ENCODE measurements at places on chromosomes 1 and 21.
A peak's percentile ranks its signal among the peaks of the same experiment; 100 is the strongest.

- DNase-seq = peak; percentile 33
Measured at GRCh38 chr1:48036710-48037355, 39.6 kb upstream of the TRABD2B start.

DNA sequence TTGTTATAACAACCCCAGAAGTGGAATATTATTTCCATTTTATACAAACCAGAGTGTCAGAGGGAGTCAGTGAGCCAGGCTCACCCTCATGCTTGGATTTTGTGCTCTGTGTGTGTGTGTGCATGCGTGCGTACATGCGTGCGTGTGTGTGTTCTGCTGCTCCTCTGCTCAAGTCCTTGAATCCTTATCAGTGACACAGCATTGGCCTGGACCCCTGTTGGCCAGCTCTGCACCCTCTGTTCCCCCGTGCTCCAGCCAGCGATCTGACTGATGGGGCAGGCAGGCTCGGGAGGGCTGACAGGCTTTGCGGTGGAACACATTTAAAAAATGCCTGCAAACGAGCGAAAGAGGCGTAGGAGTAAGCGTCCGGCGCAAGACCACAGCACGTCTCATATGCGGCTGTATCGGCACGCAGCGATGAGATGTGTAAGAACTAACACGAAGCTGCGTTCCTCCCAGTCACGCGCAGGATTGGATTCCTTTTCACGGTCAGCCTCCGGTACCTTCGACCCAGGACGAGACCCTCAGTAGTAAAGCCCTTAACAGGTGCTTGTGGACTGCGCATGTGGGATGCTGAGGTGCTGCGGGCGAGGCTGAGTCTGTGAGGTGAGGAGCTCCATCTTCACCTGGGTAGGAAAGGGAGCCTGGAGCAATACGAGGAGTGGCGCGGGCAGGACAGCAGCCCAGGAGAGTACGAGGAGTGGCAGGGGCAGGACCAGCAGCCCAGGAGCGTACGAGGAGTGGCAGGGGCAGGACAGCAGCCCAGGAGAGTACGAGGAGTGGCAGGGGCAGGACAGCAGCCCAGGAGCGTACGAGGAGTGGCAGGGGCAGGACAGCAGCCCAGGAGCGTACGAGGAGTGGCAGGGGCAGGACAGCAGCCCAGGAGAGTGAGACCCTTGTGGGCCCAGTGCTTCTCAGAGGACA is 130.9 kb downstream of the GALNT2 start:
- DNase-seq = no peak

- DNase-seq = no peak
Measured at GRCh38 chr1:100485855-100486258, 52.1 kb upstream of the GPR88 start.

GRCh38 chr21:35988416-35989137 is 71.7 kb downstream of the SETD4 start:
- no peak for DNase-seq

DNA sequence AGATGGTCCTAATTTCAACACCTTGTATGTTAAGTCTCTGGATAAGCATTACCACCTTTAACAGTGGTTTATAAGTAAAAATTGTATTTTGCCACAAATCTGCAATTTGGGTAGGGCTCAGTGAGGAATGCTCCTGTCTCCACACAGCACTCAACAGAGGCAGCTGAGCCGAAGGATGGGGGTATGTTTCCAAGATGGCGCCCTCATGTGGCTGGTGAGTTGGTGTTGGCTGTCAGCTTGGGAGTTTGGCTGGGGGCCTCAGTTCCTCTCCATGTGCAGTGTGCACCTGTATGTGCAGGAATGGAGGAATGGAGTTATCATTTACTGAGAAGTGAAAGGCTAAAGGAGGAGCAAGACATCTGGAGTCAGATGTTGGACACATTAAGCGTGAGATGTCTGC is 136.8 kb downstream of the GABPA start:
- no peak for DNase-seq

DNA sequence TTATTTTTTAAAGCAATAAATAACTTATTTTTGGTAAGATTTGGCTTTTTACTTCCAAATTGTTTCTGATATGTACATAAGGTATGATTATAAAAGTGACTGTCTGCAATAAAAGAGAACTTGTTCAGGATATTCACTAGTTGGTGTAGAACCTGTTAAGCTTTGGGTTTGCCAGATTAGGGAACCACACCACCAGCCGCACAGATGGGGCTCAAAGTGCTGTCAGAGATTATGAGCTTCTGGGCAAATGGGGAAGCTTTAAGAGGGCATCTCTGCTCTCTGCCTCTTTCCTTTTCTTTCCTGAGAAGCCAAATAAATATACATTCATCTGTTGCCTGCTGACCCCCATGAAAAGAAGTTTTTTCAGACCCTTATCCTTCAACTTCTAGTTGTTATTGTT is 25.4 kb downstream of the IVNS1ABP start:
- DNase-seq = no peak

DNA sequence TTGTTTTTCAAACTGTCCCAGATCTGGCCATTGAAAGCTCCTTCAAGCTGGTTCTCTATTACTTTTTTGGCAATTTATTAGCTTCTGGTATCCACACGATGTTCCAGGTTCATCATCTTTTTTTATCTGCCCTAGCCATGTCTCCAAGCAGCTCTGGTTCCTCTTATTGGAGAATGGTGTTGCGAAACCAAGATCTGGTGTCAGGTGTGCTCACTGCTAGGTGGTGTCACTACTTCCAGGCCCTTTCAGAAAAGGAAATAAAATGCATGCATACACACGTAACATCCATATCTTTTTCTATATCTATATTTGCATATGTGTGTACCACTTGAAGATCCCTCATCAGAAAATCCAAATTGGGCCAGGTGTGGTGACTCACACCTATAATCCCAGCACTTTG is 53.3 kb downstream of the GATAD2B start:
- DNase-seq = no peak

- no peak for DNase-seq
Measured at GRCh38 chr1:41581216-41582003, 96.9 kb upstream of the EDN2 start.

GRCh38 chr1:172298141-172298540 is 122.3 kb upstream of the C1orf105 start:
- DNase-seq = no peak

DNA sequence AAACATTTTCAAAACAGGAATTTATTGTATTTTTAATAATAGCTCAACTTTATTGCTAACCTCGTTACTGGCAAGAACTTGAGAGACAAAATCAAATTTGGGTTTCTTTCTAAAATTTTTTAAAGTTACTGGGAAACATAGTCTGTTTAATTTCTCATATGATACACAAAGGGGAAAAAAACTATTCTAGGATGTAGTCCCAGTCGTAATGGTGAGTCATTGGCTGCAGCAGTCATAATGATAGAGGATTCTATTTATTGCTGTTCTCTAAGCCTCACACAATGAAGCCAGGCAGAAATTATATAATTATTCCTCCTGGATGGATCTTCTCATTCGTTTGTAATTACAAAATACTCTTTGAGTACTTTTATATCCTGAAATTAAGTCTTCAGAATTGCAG is 326.5 kb upstream of the SGIP1 start:
- DNase-seq = peak; percentile 15

DNA sequence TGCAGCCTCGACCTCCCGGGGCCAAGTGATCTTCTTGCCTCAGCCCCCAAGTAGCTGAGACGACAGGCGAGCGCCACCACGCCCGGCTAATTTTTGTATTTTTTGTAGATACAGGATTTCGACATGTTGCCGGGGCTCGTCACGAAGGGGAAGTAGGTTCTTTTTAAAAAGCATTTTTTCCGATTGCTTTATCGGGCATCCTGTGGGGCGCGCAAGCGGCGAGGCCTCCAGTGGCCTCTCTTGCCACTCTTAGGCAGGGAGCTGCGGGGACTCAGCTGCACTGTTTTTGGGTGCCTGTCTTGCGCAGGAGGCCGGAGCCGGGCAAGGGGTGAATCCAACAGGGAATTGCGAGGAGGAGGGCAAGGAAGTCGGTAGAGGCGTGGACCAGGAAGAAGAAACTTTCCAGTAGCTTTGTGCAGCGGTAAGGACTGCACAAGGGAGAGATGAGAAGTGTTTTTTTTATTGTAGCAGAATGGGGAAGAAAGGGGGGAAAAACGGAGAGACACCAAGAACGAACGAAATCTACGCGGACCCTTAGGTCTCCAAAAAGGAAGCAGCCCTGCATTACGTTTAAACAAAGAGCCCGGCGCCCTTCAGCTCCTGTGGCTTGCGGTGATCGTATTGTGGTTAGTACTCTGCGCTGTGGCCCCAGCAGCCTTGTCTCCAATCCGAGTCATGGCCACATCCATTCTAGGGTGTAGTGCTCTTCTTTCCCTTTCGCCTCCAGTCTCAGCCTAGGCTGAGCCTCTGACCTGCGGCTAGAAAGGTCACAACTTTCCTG is 164.8 kb downstream of the PPIAL4G start:
- DNase-seq = no peak

DNA sequence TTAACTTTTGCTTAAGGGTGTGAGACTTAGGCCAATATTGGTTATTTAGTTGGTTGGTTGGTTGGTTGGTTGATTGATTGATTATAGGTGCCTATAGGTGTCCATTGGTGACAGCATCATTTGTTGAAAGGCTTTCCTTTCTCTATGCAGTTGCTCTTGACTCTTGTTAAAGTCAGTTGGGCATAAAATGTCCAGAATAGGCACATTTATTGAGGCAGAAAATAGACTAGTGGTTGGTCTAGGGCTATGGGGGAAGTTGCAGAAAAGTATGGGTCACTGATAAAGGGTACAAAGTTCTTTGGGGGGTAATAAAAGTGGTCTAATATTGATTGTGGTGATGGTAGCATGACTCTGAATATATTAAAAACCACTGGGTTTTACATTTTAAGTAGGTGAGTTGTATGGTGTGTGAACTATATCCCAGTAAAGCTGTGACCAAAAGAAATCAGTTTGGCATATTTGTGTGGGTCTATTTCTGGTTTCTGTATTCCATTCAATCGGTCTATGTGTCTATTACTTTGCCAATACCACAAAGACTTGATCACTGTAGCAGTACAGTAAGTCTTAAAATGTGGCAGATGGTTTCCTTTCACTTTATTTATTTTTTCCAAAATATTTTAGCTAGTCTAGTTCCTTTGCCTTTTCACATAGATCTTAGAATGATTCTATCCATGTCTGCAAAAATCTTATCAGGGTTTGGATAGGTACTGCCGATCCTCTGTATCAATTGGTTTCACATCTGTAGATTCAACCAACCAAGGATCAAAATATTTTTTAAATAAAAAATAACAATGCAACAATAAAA is 63.0 kb downstream of the ATP1A1 start:
- DNase-seq = no peak

- no peak for DNase-seq
Measured at GRCh38 chr1:21114431-21114830, 62.3 kb downstream of the EIF4G3 start.

DNA sequence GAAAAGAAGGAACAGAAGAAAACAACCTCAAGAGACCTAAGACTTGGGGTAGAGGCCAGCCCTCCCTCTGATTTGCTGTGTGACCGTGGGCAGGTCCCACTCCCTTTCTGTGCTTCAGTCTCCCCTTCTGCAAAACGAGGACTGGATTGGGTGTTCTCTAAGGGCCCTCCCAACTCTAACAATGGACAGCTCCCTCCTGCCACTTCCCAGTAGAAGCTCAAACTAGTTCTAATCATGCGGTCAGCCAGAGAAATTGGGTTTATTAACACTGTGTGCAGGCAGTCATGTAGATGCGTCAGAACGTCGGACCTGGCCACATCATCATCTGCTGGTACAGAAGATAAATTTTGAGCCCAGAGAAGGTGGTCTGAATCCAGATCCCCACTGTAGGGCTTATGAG is 1.6 kb upstream of the PADI4 start:
- no peak for DNase-seq

DNA sequence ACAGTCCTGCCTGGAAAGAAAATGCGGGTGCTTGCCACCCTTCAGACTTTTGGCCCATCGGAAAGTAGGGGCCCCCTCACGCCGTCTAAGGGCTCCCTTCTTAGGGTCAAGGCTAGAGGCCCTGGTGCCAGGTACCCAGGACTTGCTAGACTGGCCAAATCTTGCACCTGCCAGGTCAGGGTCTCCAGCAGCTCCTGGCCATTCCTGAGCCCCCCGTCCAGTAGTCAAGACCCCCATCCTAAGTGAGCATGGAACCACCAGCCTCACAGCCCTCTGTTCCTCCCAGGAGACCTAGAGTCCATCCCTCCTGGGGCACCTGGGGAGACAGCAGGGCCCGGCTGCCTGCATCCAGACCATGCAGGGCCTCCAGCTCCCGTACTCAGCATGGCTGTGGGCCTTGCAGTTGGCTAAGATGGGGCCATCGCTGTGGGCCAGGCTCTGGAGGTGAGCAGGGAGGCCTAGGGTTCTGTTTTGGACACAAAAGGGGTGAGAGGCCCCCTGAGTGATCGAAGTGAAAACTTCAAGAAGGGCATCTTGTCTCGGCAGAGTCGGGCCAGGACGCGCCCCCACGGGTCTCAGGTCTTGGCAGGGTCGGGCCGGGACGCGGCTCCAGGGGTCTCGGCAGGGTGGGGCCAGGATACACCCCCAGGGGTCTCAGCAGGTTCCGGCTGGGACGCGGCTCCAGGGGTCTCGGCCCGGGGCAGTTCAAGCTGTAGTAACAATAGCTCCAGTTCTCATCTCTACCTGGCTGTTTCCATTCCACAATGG is 5.9 kb downstream of the FNDC10 start:
- no peak for DNase-seq

- DNase-seq = no peak
Measured at GRCh38 chr1:153357076-153357852, 390 bp upstream of the S100A9 start.

DNA sequence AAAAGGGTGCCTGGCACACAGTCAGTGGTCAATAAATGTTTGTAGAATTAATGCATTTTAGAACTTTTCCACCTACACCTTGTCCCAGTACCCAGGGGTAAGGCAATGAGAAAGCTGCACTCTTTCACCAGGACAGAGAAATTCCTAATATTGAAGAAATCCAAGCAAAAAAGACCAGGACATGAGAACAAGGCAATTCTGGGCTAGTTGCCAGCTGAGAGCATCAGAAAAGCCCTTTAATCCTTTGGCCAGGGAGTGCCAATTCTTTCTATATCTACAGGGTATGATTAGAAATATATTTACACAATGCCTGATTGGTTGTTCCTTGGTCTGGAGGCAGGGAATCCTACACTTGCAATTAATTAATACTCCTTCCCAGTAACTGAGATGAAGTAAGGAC is 492.4 kb upstream of the NFIA start:
- peak; percentile 21 for DNase-seq

DNA sequence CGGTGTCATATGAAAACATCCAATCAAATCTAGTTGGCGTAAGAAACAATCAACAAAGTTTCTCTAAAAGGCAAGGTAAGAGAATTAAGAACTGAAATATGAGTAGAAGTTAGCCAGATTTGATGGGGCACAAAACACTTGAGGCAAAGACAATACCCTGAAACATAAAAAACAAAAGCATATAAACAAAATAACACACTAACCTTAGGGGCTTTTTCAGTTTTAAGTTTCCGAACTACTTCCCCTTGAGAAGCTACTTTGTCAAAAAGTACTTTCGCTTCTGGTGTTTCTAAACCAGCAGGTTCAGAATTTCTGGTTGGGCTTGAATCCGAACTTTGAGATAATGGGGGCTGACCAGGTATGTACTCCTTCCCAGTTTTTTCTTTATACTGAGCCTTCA is 57.9 kb downstream of the EPRS1 start:
- no peak for DNase-seq

All from fibroblast of skin of scalp (primary cell).